ENCODE measurements at places on chromosomes 4 and X.

- no peak for DNase-seq
These were observed 209.7 kb upstream of the BOD1L1 start for GRCh38 chr4:13836946-13837912.

- DNase-seq: peak; percentile 49
These were observed 815 bp downstream of the FAM53A start for GRCh38 chr4:1683261-1683735.

DNA sequence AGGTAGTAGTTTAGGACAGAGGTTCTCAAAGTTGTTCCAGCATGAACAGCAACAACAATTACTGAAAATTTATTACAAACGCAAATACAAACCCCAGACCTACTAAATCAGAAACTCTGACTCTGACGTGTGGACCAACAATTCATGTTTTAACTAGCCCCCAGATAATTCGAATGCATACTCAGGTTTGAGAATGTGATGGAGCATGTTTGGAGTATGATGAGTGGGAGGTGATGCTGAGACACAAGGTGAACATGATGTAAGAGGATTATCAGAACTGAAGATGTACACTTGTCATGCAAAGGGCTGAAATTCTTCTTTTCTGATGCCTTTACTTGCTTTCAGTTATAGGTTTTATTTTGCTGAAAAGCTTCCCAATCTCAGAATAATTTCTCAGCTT lies 323.0 kb downstream of the INPP4B start:
- DNase-seq: no peak

DNA sequence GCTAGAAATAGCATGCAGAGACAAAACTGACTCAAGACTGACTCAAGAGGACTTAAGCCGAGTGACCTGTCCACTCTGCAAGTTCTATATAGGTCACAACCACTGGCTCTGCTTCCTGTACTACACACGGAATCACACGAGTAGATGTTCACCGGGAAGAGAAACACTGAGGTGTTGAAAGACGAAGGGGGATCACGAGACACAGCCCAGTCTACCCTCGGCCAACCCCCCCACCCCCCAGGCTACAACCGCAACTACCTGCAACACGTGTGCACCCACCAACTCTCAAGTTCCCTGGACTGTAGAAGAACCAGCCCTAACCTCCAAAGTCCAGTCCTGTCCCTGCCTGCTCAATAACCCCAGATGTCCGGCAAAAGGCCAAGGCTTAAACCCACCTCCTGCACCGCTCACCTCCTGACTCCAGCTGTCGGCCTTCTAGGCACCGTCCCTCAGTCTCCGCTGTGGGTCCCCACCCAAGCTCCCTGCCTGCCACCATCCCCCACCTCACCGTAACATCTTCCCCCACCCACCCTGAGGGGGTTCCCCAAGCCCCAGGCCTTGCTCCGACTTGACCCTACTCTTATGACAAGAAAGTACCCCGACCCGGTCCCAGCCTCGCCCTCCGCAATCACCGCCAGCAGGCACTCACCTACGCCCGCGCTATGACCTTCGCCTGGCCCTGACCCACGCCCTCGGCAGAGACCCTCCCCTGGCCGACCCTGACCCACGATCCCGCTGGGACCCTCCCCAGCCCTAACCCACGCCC lies 739 bp downstream of the GAK start:
- no peak for DNase-seq

GRCh38 chr4:118154649-118155048 lies 120.4 kb downstream of the NDST3 start:
- DNase-seq: no peak

DNA sequence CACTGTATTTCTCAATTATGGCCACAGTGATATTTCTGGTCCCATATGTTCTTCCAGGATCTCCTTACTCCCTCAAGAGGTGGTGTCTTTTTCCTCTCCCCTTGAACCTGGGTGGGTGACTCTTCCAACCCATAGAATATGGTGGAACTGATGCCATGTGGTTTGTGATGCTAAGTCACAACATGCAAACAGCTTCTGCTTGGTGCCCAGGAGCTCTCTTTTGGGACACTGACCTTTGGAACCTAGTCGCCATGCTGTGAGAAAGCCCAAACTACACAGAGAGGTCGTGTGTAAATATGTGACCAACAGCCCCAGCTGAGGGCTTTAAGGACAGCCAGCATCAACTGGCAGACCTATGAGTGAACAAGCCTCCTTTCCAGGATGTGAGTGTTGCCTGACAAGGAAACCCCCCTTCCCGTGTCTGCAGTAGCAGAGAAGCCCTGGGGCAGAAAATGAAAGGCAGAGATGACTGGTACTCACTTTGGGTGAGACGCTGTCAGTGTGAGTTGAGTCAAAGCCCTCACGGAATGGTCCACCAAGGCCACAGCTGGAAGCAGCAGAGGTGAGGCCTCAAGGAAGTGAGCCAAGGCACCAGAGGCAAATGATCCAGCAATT lies 223.4 kb downstream of the BCOR start:
- DNase-seq: no peak
